ENCODE measurements at places on chromosomes 2 and 18.

DNA sequence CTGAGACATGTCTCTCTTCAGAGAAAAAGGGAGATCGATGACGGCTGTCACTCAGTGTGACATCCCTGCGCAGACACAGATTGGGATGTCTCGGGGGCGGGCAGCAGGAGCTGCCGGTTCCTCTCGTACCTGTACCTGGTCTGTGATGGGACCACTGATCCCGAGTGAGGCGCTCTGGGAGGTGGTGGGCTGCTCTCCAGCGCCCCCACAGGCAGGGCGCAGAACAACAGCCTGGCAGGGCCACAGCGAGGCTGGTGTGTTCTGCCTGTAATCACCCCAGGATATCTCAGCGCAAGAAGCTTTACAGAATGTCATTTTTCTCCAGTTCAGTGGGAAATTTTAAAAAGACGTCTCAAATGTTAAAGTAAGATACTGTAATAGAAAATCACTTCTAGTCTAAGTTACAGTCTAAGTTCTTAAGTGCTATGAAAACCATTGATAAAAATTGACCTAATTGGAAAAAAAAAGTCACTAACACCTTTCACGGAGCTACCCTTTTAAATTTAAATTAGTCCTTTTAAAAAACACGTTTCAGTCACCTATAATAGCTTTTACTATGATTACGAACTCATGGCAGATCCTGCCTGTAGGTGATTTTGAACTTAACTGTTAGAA is 189.8 kb downstream of the SNTG2 start:
- no peak for DNase-seq

GRCh38 chr2:1788478-1788959 is 44.2 kb upstream of the PXDN start:
- DNase-seq = no peak

- DNase-seq = no peak
These were observed 43.3 kb downstream of the PCARE start for GRCh38 chr2:29031046-29031445.

GRCh38 chr2:178241844-178242551 is 47.7 kb downstream of the OSBPL6 start:
- no peak for DNase-seq

- no peak for DNase-seq
These were observed 72.0 kb downstream of the KCNE4 start for GRCh38 chr2:223123855-223124610.

Data from GM12878 (cell line).